ENCODE measurements at places on chromosomes 13 and 19. TPM values are rescaled to one million over a fixed set of nuclear protein-coding genes. Genes with fewer than 3 reads are reported as not detected.

FAAP24 gene
- total RNA-seq, result 7.1 TPM

OVOL3 gene
- not detected for total RNA-seq

INAFM1 gene
- 0.51 TPM for total RNA-seq

ZBTB32 gene
- not detected for total RNA-seq

ZNF534 gene
- total RNA-seq, result not detected

DKKL1 gene
- total RNA-seq, result 0.46 TPM

ZNF146 gene
- total RNA-seq, result 81.8 TPM
